H1 (cell line): ENCODE measurements at places on chromosomes 1 and 21.

- H3K4me1 ChIP-seq = no peaks in the 10 kb centered on the region; the same call in none of the 2 replicates
- no peak for DNase-seq
- H3K36me3 ChIP-seq = no peaks in the 10 kb centered on the region
- H3K27me3 ChIP-seq = no peaks in the 10 kb centered on the region
- H3K27ac ChIP-seq = no peak overlapping the region
- no peak overlapping the region for H3K4me3 ChIP-seq
These were observed 46.2 kb upstream of the ZC3H11B start for GRCh38 chr1:219659005-219659600.

DNA sequence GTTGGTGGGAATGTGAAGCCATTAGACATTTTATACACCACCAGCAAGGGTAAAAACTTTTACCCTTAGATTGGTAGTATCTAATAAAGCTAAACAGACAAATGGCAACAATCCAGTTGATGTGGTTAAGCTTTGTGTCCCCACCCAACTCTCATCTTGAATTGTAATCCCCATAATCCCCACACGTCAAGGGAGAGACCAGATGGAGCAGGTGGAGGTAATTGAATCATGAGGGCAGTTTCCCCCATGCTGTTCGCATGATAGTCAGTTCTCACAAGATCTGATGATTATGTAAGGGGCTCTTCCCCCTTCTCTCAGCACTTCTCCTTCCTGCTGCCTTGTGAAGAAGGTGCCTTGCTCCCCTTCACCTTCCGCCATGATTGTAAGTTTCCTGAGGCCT lies 602.3 kb downstream of the NUF2 start:
- H3K27me3 ChIP-seq = no peaks in the 10 kb centered on the region
- no peaks in the 10 kb centered on the region for H3K4me1 ChIP-seq
- DNase-seq = no peak
- H3K36me3 ChIP-seq = no peaks in the 10 kb centered on the region
- no peak overlapping the region for H3K4me3 ChIP-seq

GRCh38 chr1:101137144-101138126 lies 99.4 kb upstream of the S1PR1 start:
- H3K27ac ChIP-seq = no peak overlapping the region
- DNase-seq = no peak
- no peak overlapping the region for H3K4me3 ChIP-seq
- H3K4me1 ChIP-seq = peaks cover 10% of the 10 kb centered on the region; the same call in 1 of the 2 replicates
- no peaks in the 10 kb centered on the region for H3K27me3 ChIP-seq

GRCh38 chr1:158969855-158970254 lies 38.5 kb downstream of the PYHIN1 start:
- H3K27me3 ChIP-seq = no peaks in the 10 kb centered on the region
- H3K4me1 ChIP-seq = no peaks in the 10 kb centered on the region
- no peak overlapping the region for H3K27ac ChIP-seq
- no peak for DNase-seq

- DNase-seq = no peak
- H3K27me3 ChIP-seq = no peaks in the 10 kb centered on the region
- no peaks in the 10 kb centered on the region for H3K4me1 ChIP-seq
- H3K4me3 ChIP-seq = no peak overlapping the region
- H3K27ac ChIP-seq = no peak overlapping the region
- no peaks in the 10 kb centered on the region for H3K36me3 ChIP-seq
These were observed 633.3 kb downstream of the LMO4 start for GRCh38 chr1:87961992-87962391.

GRCh38 chr21:14901482-14901958 lies 163.3 kb downstream of the NRIP1 start:
- no peak overlapping the region for H3K27ac ChIP-seq
- no peak overlapping the region for H3K4me3 ChIP-seq
- no peaks in the 10 kb centered on the region for H3K36me3 ChIP-seq
- H3K4me1 ChIP-seq = no peaks in the 10 kb centered on the region
- no peak for DNase-seq

DNA sequence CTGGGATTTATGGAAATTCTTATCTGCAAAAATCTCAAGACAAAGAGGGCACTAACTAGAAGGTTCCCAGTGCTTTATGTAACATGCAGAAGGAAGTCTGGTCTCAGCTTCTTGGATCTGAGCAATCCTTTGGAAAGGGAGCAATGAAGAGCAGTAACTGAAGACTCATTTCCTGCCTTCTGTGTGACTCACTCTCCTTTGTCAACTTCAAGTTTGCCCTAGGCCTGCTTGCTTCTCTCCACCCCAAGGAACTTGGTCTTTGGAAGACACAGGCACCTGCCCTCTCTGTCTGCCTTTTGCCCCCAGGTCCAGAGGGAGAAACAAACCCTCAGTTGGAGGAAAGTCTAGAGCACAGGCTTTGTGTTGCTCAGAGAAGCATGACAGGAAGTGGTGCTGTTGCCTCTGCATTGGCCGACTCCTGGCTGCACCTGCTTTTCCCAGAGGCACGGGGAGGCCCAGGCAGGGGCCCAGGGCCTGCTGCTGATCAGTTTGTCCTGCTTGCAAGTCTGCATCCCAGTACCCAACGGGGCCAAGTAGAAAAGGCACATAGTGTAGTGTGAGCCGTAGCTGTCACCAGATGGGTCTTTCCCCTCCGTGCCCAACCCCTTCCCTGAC lies 137.2 kb downstream of the DHRS3 start:
- no peaks in the 10 kb centered on the region for H3K36me3 ChIP-seq
- peaks cover 3% of the 10 kb centered on the region for H3K4me1 ChIP-seq
- H3K27me3 ChIP-seq = no peaks in the 10 kb centered on the region
- DNase-seq = no peak

DNA sequence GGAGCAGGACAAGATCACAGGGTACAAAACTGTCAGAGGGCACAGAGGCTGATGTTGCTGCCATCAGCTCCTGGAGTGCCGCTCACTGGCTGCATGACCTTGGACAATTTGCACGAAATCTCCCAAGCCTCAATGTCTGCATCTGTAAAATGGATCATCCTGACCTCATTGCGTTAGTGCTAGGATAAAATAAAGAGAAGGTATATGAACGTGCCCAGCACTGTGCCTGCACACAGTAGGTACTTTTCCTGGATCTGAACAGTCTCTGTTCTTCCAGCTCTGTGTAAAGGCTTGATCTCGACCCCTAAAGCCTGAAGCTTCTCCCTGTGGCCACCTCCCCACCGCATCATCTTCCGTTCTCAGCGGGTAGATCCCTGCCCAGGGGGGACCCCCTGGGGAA lies 12.9 kb downstream of the TNFRSF1B start:
- H3K4me3 ChIP-seq = no peak overlapping the region
- no peaks in the 10 kb centered on the region for H3K36me3 ChIP-seq
- no peak for DNase-seq
- peaks cover 24% of the 10 kb centered on the region for H3K4me1 ChIP-seq

GRCh38 chr1:28112388-28113241 lies 24.2 kb upstream of the EYA3 start:
- no peaks in the 10 kb centered on the region for H3K4me1 ChIP-seq
- DNase-seq = no peak
- H3K4me3 ChIP-seq = no peak overlapping the region
- no peaks in the 10 kb centered on the region for H3K27me3 ChIP-seq
- no peaks in the 10 kb centered on the region for H3K36me3 ChIP-seq
- H3K27ac ChIP-seq = no peak overlapping the region; the same call in 1 of the 2 replicates

DNA sequence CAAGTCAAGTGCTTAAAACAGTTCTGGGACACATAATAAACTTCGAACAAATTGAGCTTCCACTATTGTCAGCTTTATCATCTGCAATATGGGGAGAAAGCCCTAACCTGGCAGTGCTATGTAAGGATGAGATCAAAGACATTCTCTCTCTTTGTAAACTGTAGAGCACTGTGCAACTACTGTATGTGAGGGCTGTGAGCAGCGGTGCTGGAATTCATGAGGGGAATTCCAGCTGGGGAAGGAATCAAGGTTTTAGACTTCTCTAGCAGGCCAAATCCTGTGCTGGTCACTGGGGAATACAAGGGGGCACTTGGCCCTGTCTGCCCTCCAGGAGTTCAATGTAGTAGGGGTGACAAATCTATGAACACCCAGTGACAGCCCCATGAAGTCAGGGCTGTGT lies 9.3 kb downstream of the FAM151A start:
- H3K4me1 ChIP-seq = peaks cover 5% of the 10 kb centered on the region
- H3K36me3 ChIP-seq = no peaks in the 10 kb centered on the region
- DNase-seq = no peak
- no peak overlapping the region for H3K4me3 ChIP-seq
- H3K27me3 ChIP-seq = no peaks in the 10 kb centered on the region

DNA sequence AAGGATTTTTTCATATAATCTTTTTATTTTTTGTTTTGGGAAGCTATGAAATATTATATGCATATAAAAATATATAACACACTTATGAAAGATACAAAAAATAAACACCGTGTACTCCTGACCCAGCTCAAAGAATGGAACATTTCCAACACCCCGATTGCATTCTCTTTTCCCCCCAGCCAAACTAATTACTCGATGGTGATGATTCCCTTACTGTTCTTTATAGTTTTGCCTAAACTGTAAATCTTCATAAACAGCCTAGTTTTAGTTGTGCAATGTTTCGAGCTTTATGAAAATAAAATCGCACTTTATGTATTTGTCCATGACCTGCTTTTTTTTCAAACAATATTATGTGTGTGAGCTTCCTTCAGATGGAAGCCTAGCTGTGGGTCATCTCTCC lies 352.0 kb upstream of the KAZN start:
- H3K36me3 ChIP-seq = no peaks in the 10 kb centered on the region
- peaks cover 3% of the 10 kb centered on the region for H3K4me1 ChIP-seq
- DNase-seq = no peak
- no peak overlapping the region for H3K27ac ChIP-seq
- H3K4me3 ChIP-seq = no peak overlapping the region

DNA sequence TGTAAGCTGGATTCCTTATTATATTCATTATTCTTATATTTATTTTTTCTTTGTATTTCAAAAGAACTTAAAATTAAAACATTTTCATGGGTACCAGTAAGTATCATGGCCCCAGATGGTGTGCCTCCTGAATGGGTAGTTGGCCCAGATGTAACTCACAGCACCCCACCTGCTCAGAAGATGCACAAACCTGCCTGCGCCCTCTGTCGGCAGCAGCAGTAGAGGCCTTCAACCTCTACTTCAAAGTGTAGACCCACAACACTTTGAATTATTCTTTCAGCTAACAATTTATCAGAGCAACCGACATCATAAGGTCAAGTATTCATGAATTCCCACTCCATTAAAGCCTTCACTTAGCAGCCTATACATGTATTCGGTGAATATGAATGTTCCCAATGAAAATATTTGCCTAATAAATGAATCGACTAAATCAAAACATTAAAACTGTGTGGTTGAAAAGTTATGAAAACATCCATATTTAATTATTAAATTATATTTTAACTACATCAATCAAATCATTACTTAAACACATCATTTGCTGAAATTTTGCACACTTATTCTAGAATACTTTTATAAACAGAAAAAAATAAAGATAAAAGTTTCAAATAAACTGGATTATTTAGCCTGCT lies 25.4 kb downstream of the PIGM start:
- H3K4me3 ChIP-seq = no peak overlapping the region
- H3K36me3 ChIP-seq = no peaks in the 10 kb centered on the region
- no peak overlapping the region for H3K27ac ChIP-seq
- H3K4me1 ChIP-seq = no peaks in the 10 kb centered on the region
- H3K27me3 ChIP-seq = no peaks in the 10 kb centered on the region

DNA sequence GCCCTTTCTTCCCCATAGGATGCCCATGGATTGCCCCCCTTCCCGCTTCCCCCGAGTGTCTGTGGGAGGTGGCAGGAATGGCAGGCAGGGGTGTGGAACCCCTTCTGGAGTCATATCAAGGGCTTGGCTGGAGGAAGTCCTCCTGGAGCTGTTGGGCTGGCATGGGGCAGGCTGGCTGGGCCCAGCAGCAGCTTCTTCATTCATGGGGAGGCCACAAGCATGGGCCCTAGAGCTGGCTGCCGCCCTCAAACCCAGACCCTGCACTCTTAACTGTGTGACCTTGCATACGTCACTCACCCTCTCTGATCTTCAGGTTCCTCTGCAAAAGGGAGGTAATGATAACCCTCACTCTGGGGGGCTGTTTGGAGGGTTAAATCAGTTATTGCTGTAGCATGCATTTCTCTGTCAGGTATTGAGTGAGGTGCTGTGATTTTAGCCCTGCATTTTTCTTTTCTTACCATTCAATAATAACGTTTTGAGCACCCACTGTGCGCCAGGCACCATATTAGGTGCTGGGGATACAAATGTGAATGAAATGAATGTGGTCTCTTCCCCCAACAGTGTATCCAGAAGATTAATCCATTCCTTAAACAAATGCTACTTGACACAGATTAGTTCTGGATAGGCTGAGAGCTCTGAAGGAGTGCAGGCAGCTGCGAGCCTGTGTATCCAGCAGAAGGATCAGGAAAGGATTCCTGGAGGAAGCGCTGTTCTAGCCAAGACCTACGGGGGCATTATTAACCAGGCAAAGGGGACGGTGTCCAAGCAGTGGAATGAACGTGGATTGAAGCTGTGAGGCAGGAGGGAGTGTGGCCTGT lies 9.3 kb downstream of the PCSK9 start:
- DNase-seq = no peak
- no peaks in the 10 kb centered on the region for H3K27me3 ChIP-seq
- no peaks in the 10 kb centered on the region; the same call in 1 of the 2 replicates for H3K36me3 ChIP-seq
- no peak overlapping the region for H3K27ac ChIP-seq

- 0 out of 2 replicates have a peak, but pooled peaks cover 2% of the 10 kb centered on the region for H3K4me1 ChIP-seq
- no peaks in the 10 kb centered on the region for H3K27me3 ChIP-seq
- H3K4me3 ChIP-seq = no peak overlapping the region
- no peaks in the 10 kb centered on the region for H3K36me3 ChIP-seq
- H3K27ac ChIP-seq = no peak overlapping the region
These were observed 13.0 kb upstream of the ARHGEF16 start for GRCh38 chr1:3441410-3441847.

DNA sequence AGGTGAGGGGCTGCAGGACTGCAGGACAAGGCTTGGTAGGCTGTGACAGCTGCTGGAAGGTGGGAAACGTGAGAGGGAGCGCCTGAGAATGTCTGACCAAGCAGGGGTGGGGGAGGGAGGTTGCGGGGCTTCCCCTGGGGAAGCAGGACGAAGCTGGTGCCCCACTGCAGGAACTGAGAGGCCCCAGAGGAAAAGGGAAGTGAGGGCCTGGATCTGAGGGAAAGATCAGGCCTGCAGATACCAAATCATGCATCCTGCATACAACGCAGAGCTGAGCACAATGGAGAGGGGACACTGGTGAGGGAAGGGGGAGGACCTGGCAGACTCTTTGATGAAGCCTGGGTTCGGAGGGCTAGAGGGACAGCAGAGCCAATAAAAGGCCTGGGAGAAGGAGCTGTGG lies 65.7 kb upstream of the BACE2 start:
- H3K4me1 ChIP-seq = no peaks in the 10 kb centered on the region; the same call in 1 of the 2 replicates
- H3K4me3 ChIP-seq = no peak overlapping the region
- no peaks in the 10 kb centered on the region for H3K36me3 ChIP-seq
- H3K27ac ChIP-seq = no peak overlapping the region
- no peaks in the 10 kb centered on the region for H3K27me3 ChIP-seq

- no peaks in the 10 kb centered on the region for H3K36me3 ChIP-seq
- DNase-seq = no peak
- H3K4me3 ChIP-seq = no peak overlapping the region
These were observed 39.4 kb upstream of the SPOCD1 start for GRCh38 chr1:31855038-31855845.
